Stimulated activated CD4-positive, alpha-beta T cell treated with anti-CD3 and anti-CD28 coated beads, Interleukin-4, amount 100 ng/mL, for 4 hours (primary cell): ENCODE measurements at places on chromosomes 16 and 17.
A peak's percentile ranks its signal among the peaks of the same experiment; 100 is the strongest.

DNA sequence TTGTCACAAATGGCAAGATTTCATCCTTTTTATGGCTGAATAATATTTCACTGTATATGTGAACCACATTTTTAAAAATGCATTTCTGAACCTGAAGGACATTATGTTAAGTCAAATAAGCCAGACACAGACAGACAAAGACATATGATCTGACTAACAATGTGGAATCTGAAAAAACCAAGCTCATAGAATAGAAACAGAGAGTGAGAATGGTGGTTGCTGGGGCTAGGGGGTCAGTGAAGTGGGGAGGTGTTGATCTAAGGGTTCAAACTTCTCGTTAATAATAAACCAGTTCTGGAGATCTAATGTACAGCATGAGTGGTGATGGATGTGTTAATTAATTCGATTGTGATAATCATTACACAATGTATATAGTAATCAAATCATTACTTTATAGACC is 475.1 kb downstream of the WWOX start:
- DNase-seq: no peak

GRCh38 chr16:86345516-86345915 is 164.8 kb upstream of the FOXF1 start:
- DNase-seq: no peak

DNA sequence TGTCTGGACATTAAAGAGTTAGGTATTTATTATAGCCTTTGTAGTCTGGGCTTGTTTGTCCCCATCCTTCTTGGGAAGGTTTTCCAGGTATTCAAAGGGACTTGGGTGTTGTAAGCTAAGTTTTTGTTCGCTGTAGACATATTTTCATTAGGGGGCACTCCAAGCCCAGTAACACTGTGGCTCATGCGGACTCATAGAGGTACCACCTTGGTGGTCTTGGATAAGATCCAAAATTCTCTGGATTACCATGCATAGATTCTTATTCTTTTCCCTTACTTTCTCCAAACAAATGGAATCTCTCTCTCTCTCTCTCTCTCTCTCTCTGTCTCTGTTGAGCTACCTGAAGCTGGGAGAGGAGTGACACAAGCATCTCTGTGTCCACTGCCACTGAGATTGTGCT is 48.9 kb downstream of the ERCC4 start:
- DNase-seq: no peak

DNA sequence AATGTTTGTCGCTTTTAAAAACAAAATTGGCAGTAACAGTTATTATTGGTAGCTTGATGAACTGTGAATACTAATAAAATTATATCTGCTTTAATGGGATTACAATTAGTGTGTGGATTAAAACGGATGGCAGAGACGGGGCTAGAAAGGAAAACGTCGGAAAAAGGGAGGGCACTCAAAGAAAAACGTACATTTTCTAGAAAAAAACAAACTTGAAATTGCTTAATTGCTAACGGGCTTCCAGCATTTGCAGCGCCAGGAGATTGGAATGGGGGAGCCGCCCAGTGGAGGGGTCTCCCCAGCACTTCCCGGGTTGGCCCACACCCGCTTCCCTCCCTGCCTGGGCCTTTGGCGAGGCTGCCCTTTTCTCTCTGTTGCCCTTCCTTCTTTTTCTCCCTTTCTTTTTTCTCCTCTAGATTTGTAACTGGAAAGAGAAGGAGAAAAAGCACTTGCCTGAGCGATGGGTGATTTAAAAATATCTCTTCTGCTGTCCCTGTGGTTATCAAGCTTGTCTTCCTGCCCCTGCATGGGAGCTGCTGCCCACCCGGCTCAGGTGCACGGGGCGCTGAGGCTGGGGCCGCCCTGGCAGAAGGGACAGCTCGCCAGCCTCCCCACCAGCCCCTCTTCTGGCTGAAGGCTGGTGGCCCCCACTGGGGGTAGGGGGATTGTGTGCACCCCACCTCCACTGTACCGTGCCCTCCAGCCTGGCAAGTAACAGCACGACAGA is 5.9 kb downstream of the BAHCC1 start:
- DNase-seq: no peak

GRCh38 chr17:15039366-15039765 is 225.8 kb downstream of the PMP22 start:
- no peak for DNase-seq

DNA sequence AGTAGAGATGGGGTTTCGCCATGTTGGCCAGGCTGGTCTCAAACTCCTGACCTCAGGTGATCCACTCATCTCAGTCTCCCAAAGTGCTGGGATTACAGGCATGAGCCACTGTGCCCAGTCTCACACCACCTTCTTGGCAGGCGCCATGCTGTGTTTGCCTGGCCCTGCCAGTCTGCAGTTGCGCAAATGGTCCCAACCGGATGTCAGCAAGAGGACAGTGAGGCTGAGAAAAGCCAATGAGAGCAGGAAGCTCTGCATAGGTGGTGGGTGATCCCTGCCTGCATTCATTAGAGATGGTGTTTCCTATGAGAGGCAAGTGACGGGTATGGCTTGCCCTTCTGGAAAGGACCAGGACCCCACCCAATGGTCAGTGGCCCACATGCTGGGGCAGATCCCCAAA is 59.3 kb downstream of the PECAM1 start:
- no peak for DNase-seq

- no peak for DNase-seq
Measured at GRCh38 chr17:79113699-79114457, 39.3 kb downstream of the ENGASE start.

- DNase-seq: no peak
Measured at GRCh38 chr16:48905632-48906505, 295.9 kb upstream of the N4BP1 start.

- DNase-seq: no peak
Measured at GRCh38 chr16:88415713-88416323, 33.1 kb downstream of the ZNF469 start.

GRCh38 chr17:65533852-65534457 is 27.5 kb downstream of the AXIN2 start:
- no peak for DNase-seq

DNA sequence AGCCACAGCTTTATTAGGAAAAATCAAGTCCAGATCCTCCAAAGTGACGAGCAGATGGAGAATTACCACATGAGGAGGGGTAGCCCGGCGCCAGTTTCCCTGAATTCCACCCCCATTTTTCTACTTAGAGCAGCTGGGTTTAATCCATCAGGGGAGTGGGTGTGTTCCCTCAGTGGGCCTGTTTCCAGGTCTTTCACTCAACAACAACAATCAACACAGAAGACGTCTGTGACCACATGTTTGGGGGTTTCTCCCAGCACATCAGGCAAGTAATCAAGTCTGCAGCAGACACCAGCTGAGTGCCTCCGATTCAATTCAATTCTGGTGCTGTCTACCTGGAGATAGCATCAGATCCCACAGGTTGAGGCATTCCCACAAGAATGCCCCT is 6.8 kb downstream of the SLC6A2 start:
- no peak for DNase-seq

- no peak for DNase-seq
Measured at GRCh38 chr16:69223882-69224281, 36.9 kb downstream of the SNTB2 start.

- no peak for DNase-seq
Measured at GRCh38 chr17:1107777-1108477, 71.9 kb downstream of the ABR start.

DNA sequence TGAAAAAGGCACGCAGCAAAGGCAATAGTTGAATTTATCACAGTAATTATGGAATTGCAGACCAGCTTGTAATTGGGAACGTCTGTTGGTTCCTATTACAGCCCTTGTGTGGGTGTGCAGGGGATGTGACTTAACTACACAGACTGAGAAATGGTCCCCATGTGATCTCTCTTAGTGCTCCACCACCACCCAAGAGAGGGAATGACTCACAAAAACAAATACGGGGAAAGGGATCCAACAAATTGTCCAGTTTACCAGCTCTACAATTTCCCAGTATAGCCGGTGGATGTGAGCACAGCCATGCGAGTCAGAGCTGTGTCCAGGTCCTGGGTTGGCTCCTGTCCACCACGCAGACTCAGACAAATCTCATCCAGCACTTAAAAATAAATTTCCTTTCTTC is 337.9 kb downstream of the GRIN2A start:
- DNase-seq: no peak

- no peak for DNase-seq
Measured at GRCh38 chr16:55283812-55284717, 39.9 kb upstream of the IRX6 start.

GRCh38 chr16:53785044-53785443 is 81.1 kb downstream of the FTO start:
- no peak for DNase-seq

DNA sequence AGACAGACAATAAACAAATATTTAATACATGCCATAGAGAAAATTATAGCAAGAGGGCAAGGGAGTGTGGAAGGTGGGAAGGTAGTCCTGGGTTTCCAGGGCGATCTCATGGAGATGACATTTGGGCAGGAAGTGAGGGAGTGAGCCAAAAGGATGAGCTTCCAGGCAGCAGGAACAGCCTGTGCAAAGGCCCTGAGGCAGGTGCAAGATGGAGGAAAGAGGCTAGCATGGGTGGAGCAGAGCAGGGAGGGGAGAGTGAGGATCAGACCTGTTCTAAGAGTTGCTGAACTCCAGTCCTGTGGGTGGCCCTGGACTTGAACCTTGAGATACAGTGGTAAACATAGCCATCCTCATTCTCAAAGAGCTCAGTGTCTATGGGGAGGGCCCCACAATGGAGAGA is 94.7 kb downstream of the MGAT5B start:
- no peak for DNase-seq

GRCh38 chr16:87380403-87380802 is 3.2 kb downstream of the FBXO31 start:
- DNase-seq: no peak

- DNase-seq: no peak
Measured at GRCh38 chr17:72184805-72185204, 64.0 kb downstream of the SOX9 start.

GRCh38 chr16:78773291-78773702 is 673.8 kb downstream of the WWOX start:
- no peak for DNase-seq

DNA sequence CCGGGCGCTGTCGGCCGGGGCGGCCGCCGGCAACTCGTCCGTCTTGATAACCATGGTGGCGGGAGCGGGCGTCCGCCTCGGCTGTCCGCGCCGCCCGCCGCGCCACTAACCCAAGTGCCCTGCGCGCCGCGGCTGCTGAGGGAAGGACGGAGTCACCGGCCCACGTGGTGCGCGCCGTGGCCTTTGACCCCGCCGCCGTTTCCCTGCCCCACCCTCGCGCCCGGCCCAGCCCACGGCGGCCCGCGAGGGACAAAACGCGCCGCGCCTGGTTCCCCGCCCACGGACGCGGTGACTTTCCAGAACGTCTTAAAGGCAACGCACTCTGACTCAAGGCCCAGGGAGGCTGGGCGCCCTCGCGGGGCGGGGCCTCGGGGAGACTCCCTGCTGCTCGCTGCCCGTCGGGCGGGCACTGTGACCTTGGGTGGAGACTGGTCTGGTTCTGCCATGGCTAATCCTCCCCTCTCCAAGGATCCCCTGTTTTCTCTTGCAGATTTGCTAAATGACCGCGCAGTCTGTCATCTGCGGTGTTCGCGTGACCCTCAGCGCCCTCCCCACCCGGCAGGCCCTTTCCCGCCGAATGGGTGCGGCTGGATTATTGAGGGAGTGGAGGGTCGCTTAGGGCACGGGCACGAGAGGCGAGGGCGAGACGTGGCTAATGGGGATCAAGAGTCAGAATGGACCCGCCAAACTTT is at the start of gene CLUH:
Gene CLUH, minus strand, starts transcription at position 157 of the 692 bp plus-strand sequence. Its CDS starts 103 bp downstream, at position 54.
- DNase-seq: peak; percentile 98

GRCh38 chr16:89864527-89864820 is 8.9 kb upstream of the TCF25 start:
- no peak for DNase-seq

DNA sequence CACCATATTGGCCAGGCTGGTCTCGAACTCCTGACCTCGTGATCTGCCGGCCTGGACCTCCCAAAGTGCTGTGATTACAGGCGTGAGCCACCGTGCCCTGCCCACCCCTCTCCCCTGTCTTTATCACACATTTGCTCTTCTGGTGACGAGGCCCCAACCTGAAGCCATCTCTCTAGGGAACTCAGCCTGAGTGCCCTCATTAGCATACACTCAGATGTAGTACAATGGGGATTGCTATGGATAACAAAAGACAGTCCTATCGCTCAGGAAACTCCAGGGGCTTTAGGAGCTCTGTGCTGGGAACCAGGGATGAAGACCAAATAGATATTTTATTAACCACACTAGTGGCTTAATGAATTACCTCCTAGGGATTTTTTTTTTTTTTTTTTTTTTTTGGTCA is 100.7 kb downstream of the MARF1 start:
- no peak for DNase-seq

- DNase-seq: no peak
Measured at GRCh38 chr16:10729104-10730048, 14.3 kb upstream of the NUBP1 start.

GRCh38 chr17:73257516-73257915 is 4.2 kb downstream of the CPSF4L start:
- no peak for DNase-seq

GRCh38 chr17:68197997-68198930 is 49.6 kb upstream of the AMZ2 start:
- no peak for DNase-seq

DNA sequence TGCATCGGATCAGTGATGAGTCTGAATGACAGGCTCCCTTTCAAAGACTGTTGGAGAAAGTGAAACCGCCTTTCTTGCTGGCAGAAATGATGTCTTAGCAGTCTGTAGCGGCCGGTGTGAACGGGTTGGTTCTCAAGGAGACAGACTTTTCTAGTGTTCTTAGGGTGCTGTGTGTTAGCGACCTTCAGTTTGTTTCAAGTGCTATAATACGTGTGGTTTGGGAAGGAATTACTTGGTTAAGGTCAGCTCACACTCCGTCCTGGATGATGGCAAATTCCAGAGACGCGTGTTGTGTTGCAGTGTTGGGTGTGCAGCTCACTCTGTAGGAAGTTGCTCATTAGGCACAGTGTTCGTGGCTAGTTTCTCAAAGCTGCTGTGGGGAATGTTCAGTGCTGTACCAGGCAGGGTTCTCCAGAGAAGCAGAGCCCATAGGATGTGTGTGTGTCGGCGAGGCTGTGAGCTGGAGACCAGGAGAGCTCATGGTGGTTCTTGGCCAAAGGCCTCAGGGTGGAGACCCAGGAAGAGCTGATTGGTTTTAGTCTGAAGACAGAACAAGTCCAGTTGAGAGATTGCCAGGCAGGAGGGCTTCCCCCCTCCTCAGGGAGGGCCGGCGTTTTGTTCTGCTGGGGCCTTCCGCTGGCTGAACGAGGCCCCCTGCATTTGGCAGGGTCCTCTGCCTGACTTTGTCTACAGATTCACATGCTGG is 37.6 kb downstream of the ZNF750 start:
- no peak for DNase-seq

- no peak for DNase-seq
Measured at GRCh38 chr17:79547586-79547985, 63.3 kb downstream of the RBFOX3 start.
